ENCODE measurements at places on chromosomes 7 and 10.

- DNase-seq: no peak
Observed at GRCh38 chr7:7862393-7862792, 106.2 kb upstream of the GLCCI1 start.

- peak; percentile 25 for DNase-seq
Observed at GRCh38 chr10:4046030-4046429, 261.0 kb upstream of the KLF6 start.

DNA sequence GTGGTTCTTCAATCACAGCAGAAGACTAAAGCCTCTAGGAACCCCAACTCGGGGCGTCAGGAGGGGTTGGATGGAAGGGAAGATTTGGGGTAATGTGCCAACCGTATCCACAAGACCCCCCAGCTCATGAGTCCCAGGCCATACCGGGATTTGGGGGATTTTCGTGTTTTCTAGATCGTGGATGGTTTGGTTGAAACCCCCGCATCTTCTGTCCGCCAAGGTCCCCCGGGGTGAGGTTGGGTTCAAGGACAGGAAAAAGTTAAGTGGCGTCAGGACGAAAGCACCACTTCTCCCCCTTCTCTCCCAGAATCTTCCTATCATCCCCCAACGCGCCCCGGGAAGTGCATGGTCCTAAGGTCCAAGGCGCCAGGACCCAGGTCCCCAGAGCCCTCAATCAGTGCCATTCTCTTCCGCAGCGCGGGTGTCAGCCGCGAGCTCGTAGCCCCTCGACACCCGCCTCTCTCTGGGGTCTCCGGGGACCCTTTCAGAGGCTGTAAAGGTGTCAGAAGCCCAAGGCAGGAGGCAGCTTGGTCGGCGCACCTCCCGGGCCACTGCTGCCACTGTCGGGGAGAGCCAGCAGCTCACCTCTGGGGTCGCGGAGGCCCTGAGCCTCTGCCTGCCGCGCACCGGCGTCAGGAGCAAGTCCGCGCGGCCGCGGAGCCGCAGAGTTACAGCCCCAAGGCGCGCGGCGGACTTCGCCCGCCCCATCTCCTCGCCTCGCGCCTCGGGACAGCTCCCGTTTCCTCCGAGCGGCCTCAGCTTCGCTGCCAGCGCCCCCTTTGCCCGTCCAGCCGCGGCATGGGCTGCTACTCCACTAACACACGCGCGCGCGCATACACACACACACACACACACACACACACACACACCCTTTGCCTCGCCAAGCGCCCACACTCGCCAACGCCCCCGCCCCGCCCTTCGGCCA lies 1.5 kb downstream of the MKX start:
- no peak for DNase-seq

- no peak for DNase-seq
Observed at GRCh38 chr7:1610013-1610677, 40.3 kb upstream of the PSMG3 start.

GRCh38 chr7:50293509-50294179 lies 10.9 kb upstream of the IKZF1 start:
- DNase-seq: no peak

- no peak for DNase-seq
Observed at GRCh38 chr7:114832906-114833595, 88.8 kb upstream of the MDFIC start.

GRCh38 chr10:117830787-117831212 lies 215.9 kb downstream of the RAB11FIP2 start:
- no peak for DNase-seq

GRCh38 chr7:94059746-94060145 lies 55.6 kb upstream of the BET1 start:
- peak; percentile 7 for DNase-seq

Data from GM18507 (cell line).